T47D (cell line): ENCODE measurements at places on chromosomes 12 and 14.

- DNase-seq = no peak
Measured at GRCh38 chr12:117820216-117820907, 148.4 kb downstream of the KSR2 start.

GRCh38 chr14:64693810-64694165, 10.4 kb upstream of the PLEKHG3 start:
- no peak for DNase-seq

DNA sequence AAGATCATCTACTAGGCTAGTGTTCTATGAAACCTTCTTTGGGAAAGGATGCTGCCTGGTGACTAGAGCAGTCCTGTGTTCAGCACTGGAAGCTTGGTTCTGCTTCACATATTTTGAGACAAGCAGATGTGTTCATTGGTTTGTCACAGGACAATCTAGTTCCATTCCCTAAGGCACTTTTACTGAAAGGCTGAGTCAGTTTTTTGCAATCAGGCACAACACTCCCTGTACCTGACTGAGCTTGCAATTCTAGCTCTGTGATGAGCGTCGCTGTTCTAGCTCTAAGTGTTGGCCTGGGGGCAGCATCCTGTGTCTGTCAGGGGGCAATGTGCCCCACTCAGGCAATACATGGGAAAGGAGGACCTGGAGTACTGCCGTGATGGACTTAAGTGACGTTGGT, 144.4 kb downstream of the CAND1 start:
- DNase-seq = peak; percentile 39

- DNase-seq = no peak
Measured at GRCh38 chr12:124040737-124041136, 67.7 kb downstream of the ZNF664 start.

GRCh38 chr12:123115409-123116121, 35.3 kb downstream of the PITPNM2 start:
- no peak for DNase-seq

- DNase-seq = no peak
Measured at GRCh38 chr12:109535863-109536250, 37.4 kb downstream of the MMAB start.

DNA sequence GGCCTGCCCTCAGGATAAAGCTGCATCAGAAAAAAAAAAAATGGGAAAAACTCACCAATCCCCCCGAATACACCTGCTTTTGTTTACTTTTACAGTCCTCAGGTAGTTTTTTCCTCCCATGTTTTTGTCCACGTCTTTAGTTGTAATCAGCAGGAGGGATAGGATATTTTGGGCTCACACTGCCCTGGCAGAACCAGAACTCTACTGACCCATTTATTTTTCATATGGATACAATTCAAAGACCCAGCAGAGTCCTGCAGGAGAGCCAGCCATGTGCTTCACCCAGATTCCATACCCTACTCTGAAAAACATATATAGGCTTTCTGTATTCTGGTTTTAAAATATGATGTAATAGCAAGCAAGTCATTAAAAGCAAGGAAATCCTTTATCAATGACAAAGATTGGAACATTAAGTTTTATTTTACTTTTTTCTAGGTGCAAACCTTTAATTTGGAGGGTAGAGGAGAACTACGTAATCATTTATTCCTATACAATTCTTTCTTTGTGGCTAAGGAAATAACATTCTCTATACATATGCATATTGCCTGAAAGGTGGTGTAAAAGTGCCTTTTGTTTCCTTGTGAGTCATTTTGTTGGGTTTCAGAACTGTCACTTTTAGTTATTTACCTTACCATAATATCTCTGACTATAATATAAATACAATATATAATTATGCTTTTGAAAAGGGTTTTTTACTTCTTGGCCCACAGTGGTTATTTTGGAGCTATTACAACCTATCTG, 19.1 kb downstream of the DACT1 start:
- DNase-seq = no peak

DNA sequence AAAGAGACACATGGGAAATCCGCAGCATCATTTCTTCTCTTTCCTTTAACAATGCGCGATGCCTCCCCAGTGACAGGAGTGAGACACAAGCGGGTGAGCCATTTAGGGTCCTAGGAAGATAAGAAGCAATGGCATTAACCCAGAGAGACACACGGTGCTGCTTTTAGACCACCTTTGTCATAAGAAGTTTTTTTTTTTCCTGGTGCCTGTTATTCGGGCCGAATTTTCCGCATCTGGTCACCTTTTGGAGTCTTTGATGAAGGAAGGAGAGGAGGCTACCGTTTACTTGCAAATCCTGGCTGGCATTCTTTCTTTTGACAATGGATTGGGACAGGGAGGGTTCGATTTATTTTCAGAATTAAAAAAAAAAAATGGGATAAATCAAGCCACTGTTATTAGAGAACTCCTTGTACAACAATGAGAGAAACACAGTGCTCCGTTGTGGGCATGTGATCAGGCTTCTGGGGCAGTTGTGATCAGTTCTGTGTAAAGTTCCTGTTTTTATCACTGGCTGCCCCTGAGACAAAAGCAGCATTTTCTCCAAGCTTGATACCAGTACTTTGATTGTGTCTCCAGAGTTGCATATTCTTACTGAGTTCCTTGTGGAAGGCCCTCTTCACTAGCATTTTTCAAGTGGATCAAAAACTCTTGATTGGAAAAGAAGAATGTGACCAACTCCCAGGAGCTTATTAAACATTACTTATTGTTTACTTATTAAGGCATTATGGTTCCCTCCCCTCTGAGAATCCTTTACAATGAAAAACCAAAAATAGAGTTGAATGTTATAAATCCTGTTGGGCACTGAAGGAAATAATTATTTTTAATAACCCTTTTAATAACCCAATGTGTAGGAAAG, 1.1 kb downstream of the DIP2B start:
- no peak for DNase-seq

DNA sequence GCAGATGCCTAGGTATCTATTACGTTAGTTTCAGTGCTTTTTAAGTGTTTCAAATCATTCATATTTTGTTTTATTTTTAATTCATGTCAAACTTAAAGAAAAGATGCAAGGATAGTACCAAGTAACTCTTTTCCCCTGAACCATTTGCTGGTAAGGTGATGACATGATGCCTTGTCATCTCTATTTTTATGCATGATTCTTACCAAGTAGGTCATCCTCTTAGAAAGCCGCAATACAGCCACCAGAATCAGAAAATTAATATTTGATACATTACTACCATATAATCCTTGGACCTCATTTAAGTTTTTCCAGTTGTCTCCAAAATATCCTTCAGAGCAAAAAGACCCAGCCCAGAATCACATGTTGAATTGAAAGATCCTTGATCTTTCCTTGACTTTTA, 22.3 kb downstream of the ATP5MC2 start:
- DNase-seq = no peak

- DNase-seq = no peak
Measured at GRCh38 chr12:76003355-76003638, 28.3 kb downstream of the PHLDA1 start.

- DNase-seq = no peak
Measured at GRCh38 chr12:5872745-5873144, 72.3 kb downstream of the ANO2 start.

DNA sequence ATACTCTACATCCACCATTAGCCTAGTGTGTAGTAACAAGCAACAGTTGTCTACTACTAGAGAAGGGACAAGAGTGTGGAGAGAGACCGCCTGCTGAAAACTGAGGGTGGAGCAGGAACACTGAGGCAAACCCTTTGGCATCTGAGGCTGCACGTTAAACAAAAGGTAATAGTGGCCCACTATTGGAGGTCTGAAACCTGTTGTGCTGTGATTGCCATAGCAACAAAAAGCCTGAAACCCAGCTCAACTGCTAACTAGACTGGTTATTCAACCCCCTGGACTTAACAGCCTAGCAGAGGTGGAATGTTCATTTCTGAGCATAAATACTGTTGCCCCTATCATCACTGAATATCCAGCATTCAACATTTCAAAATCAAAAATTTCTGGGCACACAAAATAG, 43.0 kb downstream of the PPP4R4 start:
- DNase-seq = no peak

GRCh38 chr12:85951823-85952222, 77.7 kb downstream of the NTS start:
- DNase-seq = no peak

- no peak for DNase-seq
Measured at GRCh38 chr12:3216726-3217682, 139.8 kb downstream of the TSPAN9 start.

GRCh38 chr14:33335366-33335765, 396.7 kb downstream of the NPAS3 start:
- DNase-seq = no peak

GRCh38 chr14:21267431-21267845, 1.8 kb downstream of the HNRNPC start:
- DNase-seq = no peak

DNA sequence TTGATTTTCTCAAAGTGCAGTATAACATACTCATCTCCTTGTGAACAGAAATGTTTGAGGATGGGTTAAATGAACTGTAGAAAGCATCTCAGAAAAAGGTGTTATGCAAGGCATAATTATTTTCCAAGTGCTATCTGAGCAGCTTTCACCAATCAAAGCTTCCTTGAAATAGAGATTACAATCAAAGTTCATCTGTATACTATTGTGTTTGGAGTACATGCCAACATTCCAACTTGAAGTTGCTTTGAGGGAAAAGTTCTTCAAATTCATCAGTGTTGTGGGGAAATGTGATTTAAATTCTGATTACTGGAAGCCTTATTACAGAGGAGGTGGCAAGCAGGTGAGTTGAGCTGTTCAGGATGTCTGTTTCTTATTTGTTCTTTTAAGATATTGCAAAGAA, 68.2 kb downstream of the TMTC2 start:
- no peak for DNase-seq
